ENCODE measurements at places on chromosomes 12 and 14. TPM values are rescaled to one million over a fixed set of nuclear protein-coding genes. Genes with fewer than 3 reads are reported as not detected.

GRCh38 chr12:2267703-2268470 lies 215.1 kb downstream of the CACNA1C start:
- DNase-seq = no peak

GRCh38 chr14:50797250-50798047 lies 33.5 kb downstream of the NIN start:
- DNase-seq = no peak

Gene PTCSC3
- not detected for polyA plus RNA-seq

Gene AICDA
- 0.34 TPM for polyA plus RNA-seq

Gene CCDC175
- polyA plus RNA-seq = 1.8 TPM

All from left renal pelvis (tissue), 4 donors.